Naive thymus-derived CD8-positive, alpha-beta T cell (primary cell): ENCODE measurements at places on chromosomes 12 and 14. TPM values are rescaled to one million over a fixed set of nuclear protein-coding genes. Genes with fewer than 3 reads are reported as not detected.

Gene TAS2R42
- not detected for total RNA-seq

Gene NRXN3
- total RNA-seq, result not detected

Gene TSPAN8
- not detected for total RNA-seq

Gene TMEM121
- total RNA-seq, result 6.6 TPM

DNA sequence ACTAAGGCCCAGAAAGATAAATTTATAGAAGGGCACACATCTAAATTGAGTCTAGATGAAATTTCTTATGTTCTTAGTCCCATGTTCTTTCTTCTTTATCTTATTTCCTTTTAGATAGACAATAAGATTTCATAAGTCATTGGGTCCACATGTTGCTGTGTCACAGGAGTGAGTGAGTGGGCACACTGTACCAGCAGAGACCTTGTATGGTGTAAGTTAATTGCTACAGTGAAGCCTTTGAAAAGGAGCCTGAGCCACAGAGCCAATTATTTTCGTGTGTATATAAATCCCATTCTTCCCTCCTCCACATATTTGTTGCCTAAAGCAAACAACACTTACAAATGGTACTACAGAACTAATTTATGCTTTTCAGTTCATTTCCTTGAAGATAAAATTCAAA lies 79.1 kb downstream of the GRIP1 start:
- no peaks in the 10 kb centered on the region for H3K36me3 ChIP-seq
- no peak overlapping the region for H3K4me3 ChIP-seq
- DNase-seq, result no peak

DNA sequence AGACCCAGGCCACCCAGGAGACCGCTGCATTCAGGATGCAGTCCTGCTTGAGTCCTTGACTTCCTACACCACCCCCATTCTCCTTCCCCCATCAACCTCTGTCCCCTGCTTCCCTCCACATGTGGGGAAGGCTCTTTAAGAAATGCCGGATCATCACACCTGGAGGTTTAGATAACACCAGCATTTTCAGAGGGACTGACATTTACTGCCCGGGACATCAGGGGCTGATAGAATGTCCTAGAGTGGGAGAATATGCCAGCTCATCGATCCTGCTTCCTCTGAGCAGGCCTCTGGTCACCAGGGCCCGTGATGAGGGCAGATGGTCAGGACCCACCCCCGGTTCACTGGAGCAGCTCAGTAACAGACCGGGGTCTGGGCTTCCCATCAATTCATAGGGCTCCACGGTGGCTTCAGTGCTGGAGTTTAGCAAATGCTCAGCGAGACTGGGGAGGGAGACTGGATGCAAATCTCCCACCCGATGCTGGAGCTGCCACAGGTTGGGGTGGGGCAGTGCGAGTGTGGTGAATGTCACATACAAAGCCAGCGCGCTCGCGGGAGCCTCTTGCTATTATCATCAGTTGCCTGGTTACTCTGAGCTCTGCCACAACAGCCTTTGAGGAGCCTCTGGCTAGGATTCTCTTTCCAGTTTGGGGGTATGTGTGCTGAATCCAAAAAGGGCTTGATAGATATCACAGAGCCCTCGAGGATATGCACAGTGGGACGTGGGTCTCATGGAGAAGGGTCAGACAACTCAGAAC lies 111.6 kb downstream of the RBM19 start:
- peak overlapping the region; percentile 44 for H3K27ac ChIP-seq
- H3K4me1 ChIP-seq, result no peaks in the 10 kb centered on the region
- no peaks in the 10 kb centered on the region for H3K27me3 ChIP-seq

- no peaks in the 10 kb centered on the region for H3K4me1 ChIP-seq
- no peak overlapping the region for H3K4me3 ChIP-seq
- no peaks in the 10 kb centered on the region for H3K27me3 ChIP-seq
- H3K27ac ChIP-seq, result no peak overlapping the region
Measured at GRCh38 chr12:79747274-79747673, 56.5 kb upstream of the PAWR start.

DNA sequence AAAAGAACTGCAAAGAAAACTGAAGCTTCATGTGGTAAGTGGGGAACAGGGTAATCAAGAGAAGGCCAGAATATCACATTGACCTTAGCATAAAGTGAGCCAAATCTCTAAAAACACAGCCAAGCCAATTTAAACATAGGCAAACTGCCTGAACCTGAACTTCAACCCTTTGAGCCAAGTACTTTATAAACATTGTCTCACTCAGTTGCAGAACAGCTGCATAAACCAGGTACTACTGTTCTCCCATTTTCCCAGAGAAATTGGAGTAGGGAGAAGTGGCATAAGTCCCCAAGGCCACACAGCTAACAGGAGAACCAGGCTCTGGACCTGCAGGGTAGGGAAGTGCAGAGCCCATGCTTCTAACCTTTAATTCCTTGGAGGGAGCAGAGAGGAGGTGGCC lies 30.4 kb upstream of the FKBP4 start:
- no peak for DNase-seq
- no peaks in the 10 kb centered on the region for H3K36me3 ChIP-seq
- no peak overlapping the region for H3K27ac ChIP-seq
- peaks cover 4% of the 10 kb centered on the region for H3K4me1 ChIP-seq
- no peak overlapping the region for H3K4me3 ChIP-seq

GRCh38 chr12:97452230-97452629 lies 10.4 kb upstream of the RMST start:
- no peak overlapping the region for H3K27ac ChIP-seq
- no peak overlapping the region for H3K4me3 ChIP-seq
- no peak for DNase-seq
- H3K4me1 ChIP-seq, result no peaks in the 10 kb centered on the region
- H3K36me3 ChIP-seq, result peaks cover 5% of the 10 kb centered on the region

DNA sequence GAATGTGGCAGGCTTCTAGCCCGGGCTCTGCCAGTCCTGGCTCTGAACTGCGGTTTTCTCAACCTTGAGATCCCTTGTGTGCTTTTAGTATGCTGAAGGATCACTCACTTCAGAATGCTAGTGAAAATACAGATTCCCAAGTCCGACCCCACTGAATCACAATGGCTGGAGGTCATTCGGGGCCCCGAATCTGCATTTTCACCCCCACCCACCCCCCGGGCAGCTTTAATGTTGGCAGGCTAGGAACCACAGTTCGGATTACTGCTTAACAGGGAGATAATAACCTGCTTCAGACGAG lies 573 bp upstream of the SUSD6 start:
- peaks cover 32% of the 10 kb centered on the region for H3K4me1 ChIP-seq
- peak overlapping the region; percentile 90 for H3K27ac ChIP-seq
- H3K4me3 ChIP-seq, result peak overlapping the region; percentile 80
- H3K27me3 ChIP-seq, result no peaks in the 10 kb centered on the region
- no peak for DNase-seq

GRCh38 chr12:131093971-131094830 lies 140.5 kb downstream of the ADGRD1 start:
- no peak for DNase-seq
- no peaks in the 10 kb centered on the region for H3K36me3 ChIP-seq
- H3K4me1 ChIP-seq, result peaks cover 7% of the 10 kb centered on the region
- H3K27me3 ChIP-seq, result peaks cover 5% of the 10 kb centered on the region
- no peak overlapping the region for H3K4me3 ChIP-seq

- H3K4me1 ChIP-seq, result no peaks in the 10 kb centered on the region
- peaks cover 4% of the 10 kb centered on the region for H3K36me3 ChIP-seq
Measured at GRCh38 chr14:45838597-45838996, 585.6 kb upstream of the MIS18BP1 start.

GRCh38 chr12:111056618-111057521 lies 136.5 kb upstream of the MYL2 start:
- peaks cover 22% of the 10 kb centered on the region for H3K4me1 ChIP-seq
- H3K36me3 ChIP-seq, result peaks cover 3% of the 10 kb centered on the region
- DNase-seq, result peak; percentile 74
- no peaks in the 10 kb centered on the region for H3K27me3 ChIP-seq
- H3K4me3 ChIP-seq, result peak overlapping the region; percentile 74
- peak overlapping the region; percentile 94 for H3K27ac ChIP-seq

DNA sequence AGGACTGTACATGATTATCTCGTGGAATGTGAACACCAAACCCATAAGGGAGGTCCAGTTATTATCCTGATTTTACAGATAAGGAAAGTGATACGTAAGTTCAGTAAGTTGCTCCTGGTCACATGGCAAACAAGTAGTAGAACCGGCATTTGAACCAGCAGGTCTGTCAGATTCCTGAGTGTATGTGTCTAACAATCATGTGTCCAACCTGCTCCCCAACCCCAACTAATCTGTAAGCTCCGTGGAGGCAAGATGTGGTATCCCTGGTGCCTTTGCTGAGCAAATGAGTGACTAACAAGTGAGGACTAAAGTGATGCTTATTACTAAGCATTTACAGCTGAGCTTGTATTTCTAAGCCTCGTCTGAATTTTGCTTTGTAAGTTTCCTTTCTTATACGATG lies 65.9 kb downstream of the PTPN21 start:
- no peak overlapping the region for H3K4me3 ChIP-seq
- H3K27me3 ChIP-seq, result peaks cover 17% of the 10 kb centered on the region
- no peaks in the 10 kb centered on the region for H3K36me3 ChIP-seq
- peaks cover 3% of the 10 kb centered on the region for H3K4me1 ChIP-seq
- no peak overlapping the region for H3K27ac ChIP-seq
